ENCODE measurements at places on chromosomes 4 and X. TPM values are rescaled to one million over a fixed set of nuclear protein-coding genes. Genes with fewer than 3 reads are reported as not detected.

The CHRNA9 gene
- not detected for total RNA-seq

DNA sequence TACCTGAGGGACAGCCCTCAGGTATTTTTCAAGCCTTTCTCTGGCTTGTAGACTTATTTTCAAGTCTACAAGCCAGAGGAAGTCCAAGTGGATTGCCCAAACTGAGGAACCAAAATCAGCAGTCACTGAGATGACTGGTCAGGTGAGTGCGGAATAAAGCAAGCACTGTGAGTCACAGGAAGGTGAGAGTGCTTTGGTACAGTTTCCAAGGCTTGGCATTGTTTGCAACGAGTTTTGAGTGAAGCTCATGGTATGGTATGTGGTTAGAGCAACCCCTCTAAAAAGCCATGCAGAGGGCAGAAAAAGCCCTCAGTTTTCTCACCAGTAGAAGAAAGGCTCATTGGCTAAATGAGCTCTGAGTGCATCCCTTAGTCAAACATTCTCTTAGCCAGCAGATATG lies 112.8 kb upstream of the EOLA2 start:
- no peak for ATAC-seq

DNA sequence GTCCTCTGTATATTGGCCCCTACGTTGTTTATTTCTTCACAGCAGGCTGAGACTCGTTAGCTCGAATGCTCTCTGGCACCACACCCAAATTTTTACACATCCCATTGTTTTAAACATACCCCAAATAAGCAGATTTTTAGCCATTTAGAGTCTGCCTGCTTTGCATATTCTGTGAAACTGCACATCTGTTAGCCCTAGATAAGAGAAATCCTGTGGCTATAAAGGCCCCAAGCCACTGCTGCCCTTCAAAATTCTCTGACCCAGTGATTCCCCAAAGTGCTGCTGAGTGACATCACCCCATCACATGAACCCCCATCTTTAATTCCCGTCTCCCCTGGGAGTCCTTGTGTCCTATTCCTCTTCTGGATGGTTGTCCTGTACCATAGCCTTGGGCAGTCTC lies 20.8 kb downstream of the TEX13C start:
- no peak for ATAC-seq

DNA sequence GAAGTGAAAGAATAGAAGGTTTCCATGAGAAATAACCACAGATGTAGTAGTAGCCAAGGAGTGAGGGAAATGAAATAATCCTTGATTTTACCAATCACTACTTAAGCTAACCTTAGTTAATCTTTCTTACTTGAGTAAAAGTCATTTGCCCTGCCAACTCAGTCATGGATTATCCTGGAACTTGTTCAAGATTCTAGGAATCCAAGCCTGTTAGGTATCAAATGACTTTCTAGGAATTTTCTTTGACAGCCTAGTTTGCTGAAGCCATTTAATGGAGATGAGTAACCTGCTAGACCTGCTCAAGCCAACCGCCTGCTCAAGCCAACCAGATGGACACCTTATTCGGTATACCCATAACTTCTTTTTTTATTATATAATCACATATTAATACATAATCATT lies 180.5 kb downstream of the KLHL13 start:
- ATAC-seq = no peak

- ATAC-seq = peak; percentile 62
Measured at GRCh38 chr4:42673082-42673425, 16.1 kb upstream of the ATP8A1 start.

GRCh38 chrX:74133156-74133796 lies 170.7 kb upstream of the ZCCHC13 start:
- ATAC-seq = peak; percentile 62

The SMS gene
- 77.7 TPM for total RNA-seq

GRCh38 chr4:128863312-128864075 lies 54.0 kb downstream of the JADE1 start:
- ATAC-seq = peak; percentile 74

- no peak for ATAC-seq
Measured at GRCh38 chrX:124209792-124210576, 122.5 kb upstream of the TEX13D start.
